ENCODE measurements at places on chromosomes 5 and 9. TPM values are rescaled to one million over a fixed set of nuclear protein-coding genes. Genes with fewer than 3 reads are reported as not detected.
A peak's percentile ranks its signal among the peaks of the same experiment; 100 is the strongest.

The NFIB gene
- polyA plus RNA-seq: 9.4 TPM

The HSPB3 gene
- 1.2 TPM for polyA plus RNA-seq

The SPACA9 gene
- 3.4 TPM for polyA plus RNA-seq

The POC5 gene
- polyA plus RNA-seq: 5.2 TPM

The PFN3 gene
- polyA plus RNA-seq: not detected

The CDC20B gene
- polyA plus RNA-seq: not detected

The MYO10 gene
- 6.8 TPM for polyA plus RNA-seq

The CCDC152 gene
- 1.1 TPM for polyA plus RNA-seq

The ANXA2R gene
- 0.76 TPM for polyA plus RNA-seq

The ELOVL7 gene
- 1.6 TPM for polyA plus RNA-seq

The BAAT gene
- not detected for polyA plus RNA-seq

DNA sequence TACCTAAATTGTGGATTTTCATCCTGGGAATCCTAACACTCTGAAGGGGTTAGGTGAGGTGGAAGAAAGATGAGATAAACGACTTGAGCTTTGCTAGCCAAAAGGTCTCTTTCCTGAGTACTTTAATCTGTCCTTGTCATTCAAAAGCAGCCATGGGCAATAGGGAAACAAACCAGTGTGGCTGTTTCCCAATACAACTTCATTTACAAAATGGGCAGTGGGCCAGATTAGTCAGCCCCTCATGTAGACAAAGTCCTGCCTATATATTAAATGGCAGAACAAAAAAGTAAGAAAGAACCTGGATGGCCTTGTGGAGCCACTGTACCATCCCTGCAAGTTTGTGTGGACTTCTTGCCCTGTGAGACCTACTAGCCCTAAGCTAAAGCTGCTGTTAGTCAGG is 51.0 kb upstream of the NFIL3 start:
- no peaks in the 10 kb centered on the region for H3K4me1 ChIP-seq
- H3K27ac ChIP-seq: no peak overlapping the region
- H3K36me3 ChIP-seq: no peaks in the 10 kb centered on the region
- H3K27me3 ChIP-seq: no peaks in the 10 kb centered on the region
- H3K4me3 ChIP-seq: no peak overlapping the region

GRCh38 chr9:6855860-6856259 is 98.1 kb downstream of the KDM4C start:
- no peak for DNase-seq
- no peak overlapping the region for H3K4me3 ChIP-seq
- no peaks in the 10 kb centered on the region for H3K4me1 ChIP-seq
- H3K36me3 ChIP-seq: peaks cover 23% of the 10 kb centered on the region
- no peak overlapping the region for H3K27ac ChIP-seq

GRCh38 chr5:134436523-134437339 is 25.1 kb upstream of the CDKN2AIPNL start:
- H3K4me1 ChIP-seq: peaks cover 31% of the 10 kb centered on the region
- DNase-seq: peak; percentile 80
- H3K36me3 ChIP-seq: no peaks in the 10 kb centered on the region
- peak overlapping the region; percentile 15 for H3K4me3 ChIP-seq
- no peaks in the 10 kb centered on the region for H3K27me3 ChIP-seq
- peak overlapping the region; percentile 80 for H3K27ac ChIP-seq

DNA sequence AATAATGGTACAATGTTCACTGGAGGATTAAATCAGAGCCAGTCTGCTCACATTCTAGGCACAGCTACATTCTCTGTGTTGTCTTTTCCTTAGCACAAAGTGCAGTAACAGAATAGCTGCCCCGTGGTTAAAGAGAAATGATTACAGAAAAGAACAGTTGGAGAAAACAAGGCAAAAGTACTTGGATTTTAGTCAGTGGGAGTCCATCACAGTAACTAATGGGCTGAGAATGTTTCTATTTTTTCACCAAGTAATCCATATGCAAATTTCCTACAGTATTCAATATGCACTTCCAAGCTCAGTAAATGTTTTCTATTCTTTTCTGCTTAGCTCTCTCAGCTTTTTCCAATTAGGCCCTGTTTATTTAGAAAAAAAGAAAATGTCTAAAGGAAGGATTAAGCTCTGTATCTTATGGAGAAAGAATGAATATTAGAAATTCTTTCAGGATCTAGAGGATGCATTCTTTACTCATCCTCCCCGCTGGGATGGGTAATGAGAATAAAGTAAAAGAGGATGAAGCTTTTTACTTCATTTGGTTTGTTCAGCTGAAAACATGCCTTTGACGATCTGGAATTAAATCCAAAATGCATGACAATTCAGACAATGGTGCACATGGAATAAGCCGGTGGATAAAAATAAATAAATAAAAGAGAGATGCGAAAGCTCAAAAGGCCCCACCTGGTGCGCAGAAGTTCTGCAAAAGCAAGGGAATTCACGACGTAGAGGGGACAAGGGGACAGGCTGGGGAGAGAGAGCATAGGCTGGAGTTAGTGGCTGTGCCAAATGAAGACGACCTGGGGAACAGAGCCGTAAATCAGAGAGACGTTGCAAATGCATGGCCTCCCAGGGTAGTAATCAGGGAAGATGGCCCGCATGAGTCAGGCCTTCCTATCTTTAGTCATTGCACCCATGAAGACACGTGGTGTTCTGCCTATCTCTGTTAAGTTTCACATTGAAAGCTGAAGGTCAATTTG is 345.2 kb downstream of the GLIS3 start:
- H3K4me1 ChIP-seq: no peaks in the 10 kb centered on the region
- no peak overlapping the region for H3K27ac ChIP-seq

GRCh38 chr5:72815580-72816283 is 729 bp upstream of the TNPO1 start:
- DNase-seq: no peak
- peak overlapping the region; percentile 100 for H3K27ac ChIP-seq
- no peaks in the 10 kb centered on the region for H3K4me1 ChIP-seq
- no peaks in the 10 kb centered on the region for H3K27me3 ChIP-seq
- peak overlapping the region; percentile 80 for H3K4me3 ChIP-seq

- H3K4me3 ChIP-seq: peak overlapping the region; percentile 19
- peaks cover 14% of the 10 kb centered on the region for H3K4me1 ChIP-seq
- no peaks in the 10 kb centered on the region for H3K36me3 ChIP-seq
- H3K27me3 ChIP-seq: peaks cover 11% of the 10 kb centered on the region
Measured at GRCh38 chr5:2742921-2743679, 8.4 kb downstream of the IRX2 start.

DNA sequence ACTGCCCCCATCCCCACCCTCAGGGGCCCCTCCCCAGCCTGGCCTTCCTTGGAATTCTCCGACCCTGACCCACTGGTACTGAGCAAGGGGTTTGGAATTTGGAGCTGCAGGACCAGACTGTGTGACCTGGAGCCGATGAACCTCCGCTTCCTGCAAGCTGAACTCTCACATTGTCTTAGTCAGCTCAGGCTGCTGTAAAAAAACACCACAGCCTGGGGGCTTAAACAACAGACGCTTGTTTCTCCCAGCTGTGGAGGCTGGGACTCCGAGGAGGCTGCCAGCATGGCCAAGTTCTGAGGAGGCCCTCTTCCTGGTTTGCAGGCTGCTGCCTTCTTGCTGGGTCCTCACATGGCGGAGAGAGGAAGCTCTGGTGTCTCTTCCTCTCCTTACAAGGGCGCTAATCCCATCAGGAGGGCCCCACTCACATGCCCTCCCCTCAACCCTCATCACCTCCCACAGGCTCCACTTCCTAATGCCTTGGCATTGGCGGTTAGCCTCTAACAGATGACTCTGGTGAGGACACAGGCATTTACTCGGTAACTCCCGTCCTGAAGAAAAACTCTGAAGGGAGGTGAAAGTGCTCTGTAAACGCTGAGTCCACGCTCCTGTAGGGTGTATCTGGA is 42.4 kb downstream of the C5orf15 start:
- H3K4me3 ChIP-seq: no peak overlapping the region
- no peaks in the 10 kb centered on the region for H3K27me3 ChIP-seq
- DNase-seq: no peak
- H3K4me1 ChIP-seq: peaks cover 7% of the 10 kb centered on the region
- no peak overlapping the region for H3K27ac ChIP-seq

DNA sequence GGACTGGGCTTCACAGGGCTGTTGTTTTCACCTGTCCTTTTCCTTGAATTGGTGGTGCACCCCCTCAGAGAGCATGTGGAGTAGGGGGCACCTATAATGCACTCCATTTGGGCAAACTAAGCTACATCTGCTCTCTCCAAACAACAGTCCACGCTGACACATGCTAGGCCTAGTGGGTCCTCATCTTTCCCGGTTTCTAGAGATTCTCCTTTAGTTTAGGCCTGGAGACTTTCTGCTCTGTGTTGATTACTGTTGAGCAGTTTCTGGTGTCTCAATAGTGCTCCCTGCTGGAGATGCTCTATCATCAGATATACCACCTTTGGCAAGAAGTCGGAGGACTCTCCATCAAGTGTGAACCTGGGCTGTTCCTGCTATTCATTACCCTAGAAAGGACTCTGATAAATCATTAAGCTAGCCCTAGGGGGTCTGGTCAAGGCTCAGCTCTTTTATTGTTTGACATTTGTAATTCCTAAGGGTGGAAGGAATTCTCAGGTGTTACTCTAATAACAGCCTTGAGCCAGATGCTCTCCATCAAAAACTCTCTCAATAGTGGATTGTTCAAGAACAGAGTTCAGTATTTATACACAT is 64.0 kb upstream of the FYB1 start:
- H3K36me3 ChIP-seq: no peaks in the 10 kb centered on the region
- no peaks in the 10 kb centered on the region for H3K27me3 ChIP-seq
- H3K4me1 ChIP-seq: peaks cover 16% of the 10 kb centered on the region
- no peak overlapping the region for H3K27ac ChIP-seq
- no peak for DNase-seq

DNA sequence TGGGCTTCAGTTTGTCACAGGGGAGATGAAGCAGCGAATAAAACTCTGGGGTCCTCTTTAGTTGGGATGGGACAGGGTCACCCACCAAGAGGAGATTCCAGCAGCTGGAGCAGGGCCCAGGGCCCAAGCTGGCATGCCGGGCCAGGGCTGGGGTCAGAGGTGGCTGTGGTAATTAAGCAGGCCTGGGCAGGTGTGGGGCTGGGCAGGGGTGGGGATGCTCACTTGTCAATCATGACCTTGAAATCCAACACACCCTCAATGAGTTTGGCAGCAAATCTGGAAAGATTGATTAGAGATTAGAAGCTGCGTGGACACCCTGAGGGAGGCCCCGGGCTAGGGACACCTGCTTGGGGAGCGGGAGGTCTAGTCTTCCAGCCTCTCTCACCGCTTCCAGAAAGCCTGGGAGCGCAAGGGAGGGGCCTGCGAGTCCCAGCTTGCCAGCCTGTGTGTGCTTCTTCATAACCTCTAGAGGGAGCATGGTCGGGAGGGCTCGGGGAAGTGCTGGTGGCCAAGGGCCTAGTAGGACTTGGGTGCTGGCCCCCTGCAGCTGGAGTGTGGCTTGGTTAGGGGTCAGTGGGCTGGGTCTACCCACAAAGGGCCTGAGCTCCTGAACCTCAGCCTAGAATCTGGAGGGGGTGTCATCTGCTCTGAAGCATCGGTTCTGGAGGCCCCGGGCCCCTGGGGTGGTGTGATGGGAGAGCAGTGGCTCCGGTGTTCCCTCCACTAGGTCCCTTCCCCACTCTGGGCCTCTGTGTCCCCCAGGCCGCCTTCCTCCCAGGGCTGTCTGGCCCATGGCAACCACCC is 7.6 kb downstream of the CRAT start:
- H3K27ac ChIP-seq: no peak overlapping the region
- H3K36me3 ChIP-seq: peaks cover 60% of the 10 kb centered on the region
- H3K4me1 ChIP-seq: peaks cover 5% of the 10 kb centered on the region
- peak; percentile 63 for DNase-seq
- no peaks in the 10 kb centered on the region for H3K27me3 ChIP-seq
- no peak overlapping the region for H3K4me3 ChIP-seq

- H3K4me3 ChIP-seq: no peak overlapping the region
- H3K4me1 ChIP-seq: no peaks in the 10 kb centered on the region
- H3K36me3 ChIP-seq: peaks cover 19% of the 10 kb centered on the region
- DNase-seq: no peak
- H3K27ac ChIP-seq: no peak overlapping the region
- H3K27me3 ChIP-seq: no peaks in the 10 kb centered on the region
Measured at GRCh38 chr9:109411069-109411761, 86.9 kb downstream of the PTPN3 start.

GRCh38 chr5:135129307-135129706 is 95.3 kb upstream of the PITX1 start:
- H3K27me3 ChIP-seq: no peaks in the 10 kb centered on the region
- H3K27ac ChIP-seq: no peak overlapping the region
- no peaks in the 10 kb centered on the region for H3K36me3 ChIP-seq
- peaks cover 28% of the 10 kb centered on the region for H3K4me1 ChIP-seq
- H3K4me3 ChIP-seq: no peak overlapping the region

DNA sequence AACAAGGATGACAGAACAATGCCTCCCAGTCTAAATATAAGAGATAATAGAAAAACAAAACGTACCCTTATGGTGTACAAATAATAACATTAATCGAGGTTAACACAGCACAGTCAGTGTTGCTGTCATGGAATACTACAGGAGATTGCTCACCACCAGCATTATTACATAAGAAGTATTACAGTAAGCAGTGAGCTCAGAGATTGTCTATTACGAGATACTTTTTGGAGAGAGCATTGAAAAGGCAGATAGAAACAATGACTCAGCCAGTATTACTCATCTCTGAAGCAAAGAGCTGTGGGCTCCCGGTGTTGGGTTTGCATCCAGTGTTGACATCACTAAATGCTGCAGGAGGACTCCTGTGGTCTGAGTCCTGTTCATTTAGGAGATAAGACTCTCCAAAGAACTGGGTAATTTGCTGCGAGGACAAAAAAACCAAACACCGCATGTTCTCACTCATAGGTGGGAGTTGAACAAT is 191.9 kb upstream of the SEMA6A start:
- H3K27ac ChIP-seq: no peak overlapping the region
- H3K4me3 ChIP-seq: no peak overlapping the region
- no peak for DNase-seq
- H3K4me1 ChIP-seq: no peaks in the 10 kb centered on the region

DNA sequence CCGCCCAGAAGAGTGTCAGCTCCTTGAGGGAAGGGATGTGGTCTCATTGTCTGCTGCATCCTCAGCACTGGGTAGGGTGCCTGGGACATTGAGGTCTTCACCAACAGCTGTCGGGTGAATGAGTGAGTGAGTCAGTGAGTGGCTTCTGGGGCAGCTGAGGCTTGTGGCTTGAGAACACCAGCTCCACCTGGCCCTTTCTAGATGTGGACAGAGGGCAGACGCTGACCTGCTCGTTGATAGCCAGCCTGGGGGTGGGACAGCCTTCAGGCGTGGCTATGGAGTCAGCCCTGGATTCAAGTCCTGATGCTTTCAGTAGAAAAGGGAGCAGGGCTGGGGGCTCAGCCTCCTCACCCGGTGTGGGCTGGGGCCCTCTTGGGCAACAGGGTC is 215.1 kb downstream of the C9orf50 start:
- H3K36me3 ChIP-seq: no peaks in the 10 kb centered on the region
- peaks cover 19% of the 10 kb centered on the region for H3K4me1 ChIP-seq
- DNase-seq: no peak

Measured in stomach (tissue), 19 donors.